ENCODE measurements at places on chromosomes 13 and 19.

DNA sequence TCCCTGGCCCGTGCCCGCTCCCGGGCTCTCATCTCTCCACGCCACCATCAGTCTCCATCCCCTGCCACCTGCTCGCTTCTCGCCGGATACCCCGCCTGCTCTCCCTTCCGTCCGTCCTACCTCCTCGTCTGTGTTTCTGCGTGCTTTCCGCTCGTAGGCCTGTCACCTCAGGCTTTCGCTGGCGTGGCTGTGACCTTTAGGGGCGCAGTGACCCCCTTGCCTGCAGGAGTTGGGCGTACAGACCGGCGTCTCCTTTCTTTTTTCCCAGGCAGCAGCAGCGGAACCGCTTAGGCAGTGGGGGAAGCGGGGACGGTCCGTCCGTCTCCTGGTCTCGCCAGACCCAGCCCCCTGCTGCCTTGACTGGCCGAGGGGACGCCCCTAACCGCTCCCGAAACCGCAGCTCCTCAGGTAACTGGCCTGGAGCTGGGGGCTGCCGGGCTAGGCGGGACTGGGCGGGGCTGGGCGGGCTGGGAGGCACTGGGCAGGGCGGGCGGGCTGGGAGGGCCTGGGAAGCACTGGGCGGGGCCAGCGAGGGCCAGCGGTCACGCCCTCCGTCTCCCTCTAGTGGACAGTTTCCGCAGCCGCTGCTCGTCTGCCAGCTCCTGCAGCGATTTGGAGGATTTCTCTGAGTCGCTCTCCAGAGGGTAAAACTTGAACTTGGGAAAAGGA lies 6.3 kb downstream of the PGLYRP1 start:
- peaks cover 3% of the 10 kb centered on the region for H3K36me3 ChIP-seq
- DNase-seq: peak; percentile 72
- H3K27me3 ChIP-seq: peaks cover 8% of the 10 kb centered on the region

DNA sequence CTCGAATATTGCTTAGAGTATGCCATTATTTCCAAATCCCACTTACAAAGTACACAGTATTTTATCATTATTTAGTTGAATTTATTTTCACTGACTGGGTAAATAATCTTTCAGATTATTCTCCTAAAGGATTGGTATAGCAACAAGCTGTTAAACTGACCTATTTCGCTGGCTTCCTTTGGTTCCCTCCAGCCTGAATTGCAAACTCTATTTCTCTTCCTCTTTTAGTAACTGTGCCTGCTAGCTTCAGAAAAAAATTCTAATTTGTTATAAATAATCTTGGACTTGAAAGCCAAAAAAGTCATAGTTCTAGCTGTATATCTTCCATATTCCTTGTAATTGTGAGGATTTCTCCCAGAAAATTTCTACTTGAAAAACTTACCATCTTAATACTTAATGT lies 15.0 kb upstream of the CCNA1 start:
- H3K4me1 ChIP-seq: no peaks in the 10 kb centered on the region
- no peaks in the 10 kb centered on the region for H3K27me3 ChIP-seq
- no peak overlapping the region for H3K4me3 ChIP-seq
- H3K27ac ChIP-seq: no peak overlapping the region
- no peak for DNase-seq

DNA sequence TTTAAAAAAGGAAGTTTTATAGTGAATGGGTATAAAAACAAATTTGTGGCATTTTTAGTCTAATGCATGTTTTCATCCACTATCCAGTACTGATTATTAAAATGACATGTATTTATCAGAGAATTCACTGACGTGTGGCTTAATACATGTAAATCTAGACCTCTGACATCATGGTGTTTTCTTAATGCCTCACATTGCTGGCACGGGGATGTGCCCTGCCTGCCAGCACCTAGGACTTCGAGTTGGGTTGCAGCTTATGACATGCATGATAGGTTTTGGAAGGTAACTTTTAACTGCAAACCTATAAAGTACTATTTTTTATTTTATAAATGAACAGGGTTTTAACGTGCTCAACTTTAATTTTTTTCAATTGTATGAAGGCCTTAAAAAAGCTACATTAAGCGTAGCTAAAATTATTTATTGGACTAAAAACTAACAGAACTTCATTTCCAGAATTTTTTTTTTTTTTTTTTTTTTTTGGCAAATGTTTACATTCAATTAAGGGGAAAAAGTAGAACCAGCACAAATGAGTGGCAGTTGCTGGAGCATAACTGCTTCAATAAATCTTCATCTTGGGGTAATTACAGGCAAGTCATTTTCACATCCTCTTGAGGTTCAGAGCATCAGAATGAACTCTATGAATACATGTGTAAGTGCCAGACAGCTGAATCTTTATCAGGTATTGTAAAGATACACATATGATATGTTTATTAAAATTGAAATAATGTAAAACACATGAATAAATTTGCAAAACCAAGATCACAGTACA lies 16.3 kb downstream of the METTL21C start:
- H3K4me1 ChIP-seq: peaks cover 12% of the 10 kb centered on the region
- peaks cover 42% of the 10 kb centered on the region for H3K36me3 ChIP-seq
- no peak overlapping the region for H3K4me3 ChIP-seq

DNA sequence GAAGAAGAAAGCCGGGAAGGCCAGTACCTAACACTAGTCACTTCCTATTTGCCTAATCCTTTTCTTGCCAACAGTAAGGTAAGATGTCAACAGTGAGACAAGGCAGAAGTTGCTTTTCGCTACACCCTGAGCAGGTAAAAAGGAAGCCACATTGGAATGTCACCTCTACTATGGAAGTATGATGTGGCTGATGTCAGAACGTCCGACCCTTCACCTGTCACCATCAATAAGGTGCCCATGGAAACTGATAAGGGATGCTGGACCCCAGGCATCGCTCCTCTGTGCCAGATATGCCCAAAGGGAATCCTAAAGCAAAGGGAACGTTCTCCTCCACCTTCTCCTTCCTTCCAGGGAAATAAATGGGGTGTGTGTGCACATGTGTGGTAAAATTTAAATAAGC lies 34.3 kb downstream of the COL4A1 start:
- no peak overlapping the region for H3K4me3 ChIP-seq
- no peaks in the 10 kb centered on the region for H3K36me3 ChIP-seq
- no peaks in the 10 kb centered on the region for H3K27me3 ChIP-seq
- no peaks in the 10 kb centered on the region for H3K4me1 ChIP-seq
- H3K27ac ChIP-seq: no peak overlapping the region

- peaks cover 11% of the 10 kb centered on the region for H3K27me3 ChIP-seq
- no peak overlapping the region for H3K27ac ChIP-seq
- no peaks in the 10 kb centered on the region for H3K4me1 ChIP-seq
- H3K4me3 ChIP-seq: no peak overlapping the region
These were observed 5.3 kb upstream of the ATG4D start for GRCh38 chr19:10538204-10538983.

DNA sequence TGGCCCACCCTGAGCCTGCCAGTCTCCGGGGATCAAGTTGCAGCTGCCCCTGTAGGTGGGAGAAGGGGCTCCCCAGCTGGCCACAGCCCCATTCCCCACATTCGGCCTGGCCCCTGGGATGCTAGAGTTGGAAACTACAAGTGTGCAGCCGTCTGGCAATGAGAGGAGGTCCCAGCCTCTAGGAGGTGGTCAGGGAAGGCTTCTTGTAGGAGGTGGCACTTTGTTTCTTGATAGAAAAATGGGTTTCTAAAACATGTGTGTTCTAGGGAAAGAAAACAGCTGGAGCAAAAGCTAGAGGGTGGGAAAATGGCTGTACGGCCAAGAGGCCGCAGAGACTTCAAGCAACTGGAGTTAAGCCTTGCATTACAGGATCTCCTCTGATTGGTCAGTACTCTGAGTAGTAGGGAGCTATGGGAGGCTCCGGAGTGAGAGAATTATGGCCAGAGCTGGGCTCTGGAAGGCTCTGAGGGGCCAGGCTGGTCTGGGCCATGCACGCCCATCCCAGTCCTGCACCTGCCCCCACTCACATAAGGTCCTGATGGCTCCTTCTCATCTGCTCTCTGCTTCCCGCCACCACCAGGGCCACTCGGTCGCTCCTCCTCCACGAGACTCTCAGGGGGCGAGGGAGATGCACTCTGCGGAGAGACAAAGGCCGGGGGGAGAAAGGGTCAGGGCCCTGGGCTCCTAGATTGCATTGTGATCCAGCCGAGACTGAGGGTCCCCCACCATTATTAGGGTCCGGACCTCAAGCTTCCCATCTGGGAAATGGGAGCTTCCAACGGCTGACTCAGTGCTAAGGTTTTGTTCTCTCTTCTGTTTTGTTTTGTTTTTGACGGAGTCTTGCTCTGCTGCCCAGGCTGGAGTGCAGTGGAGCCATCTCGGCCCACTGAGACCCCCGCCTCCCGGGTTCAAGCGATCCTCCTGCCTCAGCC lies 13.7 kb downstream of the TLE2 start:
- H3K27me3 ChIP-seq: no peaks in the 10 kb centered on the region
- H3K4me3 ChIP-seq: no peak overlapping the region

- H3K27ac ChIP-seq: no peak overlapping the region
- H3K27me3 ChIP-seq: peaks cover 45% of the 10 kb centered on the region
- DNase-seq: no peak
- H3K36me3 ChIP-seq: peaks cover 2% of the 10 kb centered on the region
- H3K4me1 ChIP-seq: no peaks in the 10 kb centered on the region
These were observed 64.7 kb downstream of the COL4A2 start for GRCh38 chr13:110371550-110372465.

DNA sequence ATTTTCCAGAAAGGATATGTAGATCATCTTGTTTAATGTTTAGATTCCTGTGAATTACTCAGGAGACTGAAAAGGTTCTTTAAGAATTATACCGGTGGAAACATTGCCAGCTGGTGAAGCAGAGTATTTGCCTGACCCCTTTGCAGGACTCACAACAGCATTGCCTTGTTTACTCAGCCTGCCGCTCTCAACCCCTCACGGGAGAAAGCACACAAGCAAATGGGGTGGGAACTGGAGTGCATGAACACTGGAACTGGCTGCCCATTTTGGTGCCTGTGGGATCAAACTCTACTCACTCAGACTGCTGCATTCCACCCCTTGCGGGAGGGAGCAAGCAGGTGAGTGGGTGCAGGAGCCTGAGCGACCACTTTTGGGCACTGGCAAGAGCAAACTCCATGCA lies 804.7 kb upstream of the SLITRK1 start:
- no peak for DNase-seq
- no peaks in the 10 kb centered on the region for H3K4me1 ChIP-seq
- no peak overlapping the region for H3K4me3 ChIP-seq

DNA sequence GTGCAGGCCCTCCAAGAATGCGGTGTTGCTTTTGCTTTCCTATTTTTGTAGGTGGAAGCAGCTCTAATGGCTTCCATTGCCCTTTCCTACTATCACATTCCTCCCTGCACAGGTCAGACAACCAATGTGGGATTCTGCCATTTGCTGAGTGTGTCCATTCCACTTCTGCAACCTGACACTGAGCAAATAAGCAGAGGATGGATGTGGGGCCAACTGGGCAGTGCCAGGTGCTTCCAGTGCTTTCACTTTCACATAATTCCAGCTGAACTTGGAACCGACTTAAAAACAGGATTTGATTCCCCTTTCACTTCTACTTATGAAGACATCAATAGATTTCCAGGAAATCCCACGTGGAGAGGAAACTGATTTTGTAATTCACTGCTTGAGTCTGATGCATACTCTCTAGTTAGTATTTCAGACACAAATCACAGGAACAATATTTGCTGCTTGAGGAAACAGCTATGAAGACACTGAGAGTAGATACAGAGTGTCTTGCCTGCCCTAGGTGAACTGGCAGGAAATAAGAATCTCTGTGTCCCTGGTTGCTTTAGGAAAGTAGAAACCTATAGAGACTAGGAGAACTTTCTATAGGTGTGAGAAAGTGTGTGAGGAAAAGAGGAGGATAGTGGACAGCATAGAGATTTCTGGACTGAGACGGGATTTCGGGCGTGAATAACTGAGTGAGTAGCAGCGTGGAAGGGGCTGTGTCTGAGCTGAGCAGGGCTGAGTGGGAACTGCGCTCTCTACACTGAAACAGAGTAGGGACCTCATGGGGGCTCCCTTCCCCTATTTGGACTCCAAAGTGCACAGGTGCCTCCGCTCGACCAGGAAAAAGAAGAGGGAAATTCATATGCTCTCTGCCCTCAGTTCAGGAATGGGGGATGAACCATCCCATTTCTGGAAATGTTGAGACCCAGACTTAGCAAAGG lies 22.5 kb downstream of the LGALS16 start:
- peak overlapping the region; percentile 42 for H3K27ac ChIP-seq
- H3K27me3 ChIP-seq: no peaks in the 10 kb centered on the region
- H3K36me3 ChIP-seq: no peaks in the 10 kb centered on the region
- no peak overlapping the region for H3K4me3 ChIP-seq
- peaks cover 21% of the 10 kb centered on the region for H3K4me1 ChIP-seq

- peaks cover 29% of the 10 kb centered on the region for H3K36me3 ChIP-seq
- H3K4me1 ChIP-seq: no peaks in the 10 kb centered on the region
- no peak overlapping the region for H3K27ac ChIP-seq
- no peak overlapping the region for H3K4me3 ChIP-seq
- no peak for DNase-seq
These were observed 7.0 kb downstream of the POU4F1 start for GRCh38 chr13:78596399-78596735.

GRCh38 chr19:919199-920050 lies 2.3 kb downstream of the KISS1R start:
- H3K4me3 ChIP-seq: peak overlapping the region; percentile 76
- no peak for DNase-seq

DNA sequence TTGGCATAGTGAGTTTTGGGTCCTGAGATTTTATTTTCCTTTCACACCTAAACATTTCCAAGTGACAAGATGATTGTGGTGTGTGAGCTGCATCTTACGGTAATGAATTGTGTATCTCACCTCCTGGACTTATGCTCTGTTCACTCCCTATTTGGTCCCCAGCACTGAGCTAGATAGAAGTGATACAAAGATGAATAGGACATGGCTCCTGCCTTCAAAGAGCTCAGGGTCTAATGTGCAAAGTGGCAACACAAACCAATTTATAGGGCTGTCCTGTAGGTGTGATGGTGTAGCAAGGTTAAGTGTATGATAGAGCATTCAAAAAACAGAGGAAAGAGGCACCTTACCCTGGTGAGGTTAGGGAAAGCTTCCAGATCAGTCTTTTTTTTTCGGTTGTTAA lies 17.6 kb upstream of the TNFRSF19 start:
- no peak overlapping the region for H3K4me3 ChIP-seq
- no peak for DNase-seq
- no peak overlapping the region for H3K27ac ChIP-seq
- peaks cover 30% of the 10 kb centered on the region for H3K27me3 ChIP-seq
- H3K4me1 ChIP-seq: no peaks in the 10 kb centered on the region

- H3K4me1 ChIP-seq: peaks cover 5% of the 10 kb centered on the region
- no peak for DNase-seq
- H3K27me3 ChIP-seq: peaks cover 48% of the 10 kb centered on the region
These were observed 31.1 kb downstream of the CEACAM8 start for GRCh38 chr19:42563352-42564210.

GRCh38 chr19:6287269-6287885 lies 7.6 kb upstream of the MLLT1 start:
- H3K36me3 ChIP-seq: peaks cover 3% of the 10 kb centered on the region
- DNase-seq: no peak
- H3K27ac ChIP-seq: no peak overlapping the region
- no peak overlapping the region for H3K4me3 ChIP-seq
